ENCODE measurements at places on chromosomes 5 and 9. TPM values are rescaled to one million over a fixed set of nuclear protein-coding genes. Genes with fewer than 3 reads are reported as not detected.

The ADRB2 gene
- total RNA-seq: 2.7 TPM

The AFAP1L1 gene
- total RNA-seq: 12.7 TPM

The EPB41L4B gene
- total RNA-seq: not detected

The MCTP1 gene
- total RNA-seq: 50.4 TPM

All from melanocyte of skin (primary cell).